ENCODE measurements at places on chromosomes 2 and 18.

DNA sequence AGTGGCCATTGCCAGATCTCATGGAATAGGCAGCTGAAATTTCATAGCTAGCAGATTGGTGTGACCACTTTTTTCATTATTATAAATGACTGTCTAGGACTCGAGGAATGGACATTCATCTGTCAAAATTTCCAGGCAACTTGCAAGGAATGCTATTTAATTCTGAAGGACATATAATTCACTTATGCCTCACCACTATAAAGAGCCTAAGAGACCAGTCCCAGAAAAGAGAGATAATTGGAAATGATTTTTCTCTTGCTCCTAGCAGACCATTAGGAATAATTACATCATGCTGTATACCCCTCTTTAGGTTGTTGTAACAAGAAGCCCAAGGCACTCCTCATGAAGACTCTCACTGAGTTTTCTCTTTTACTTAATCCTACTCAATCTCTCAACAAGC lies 557.4 kb upstream of the RAB6C start:
- DNase-seq = no peak

DNA sequence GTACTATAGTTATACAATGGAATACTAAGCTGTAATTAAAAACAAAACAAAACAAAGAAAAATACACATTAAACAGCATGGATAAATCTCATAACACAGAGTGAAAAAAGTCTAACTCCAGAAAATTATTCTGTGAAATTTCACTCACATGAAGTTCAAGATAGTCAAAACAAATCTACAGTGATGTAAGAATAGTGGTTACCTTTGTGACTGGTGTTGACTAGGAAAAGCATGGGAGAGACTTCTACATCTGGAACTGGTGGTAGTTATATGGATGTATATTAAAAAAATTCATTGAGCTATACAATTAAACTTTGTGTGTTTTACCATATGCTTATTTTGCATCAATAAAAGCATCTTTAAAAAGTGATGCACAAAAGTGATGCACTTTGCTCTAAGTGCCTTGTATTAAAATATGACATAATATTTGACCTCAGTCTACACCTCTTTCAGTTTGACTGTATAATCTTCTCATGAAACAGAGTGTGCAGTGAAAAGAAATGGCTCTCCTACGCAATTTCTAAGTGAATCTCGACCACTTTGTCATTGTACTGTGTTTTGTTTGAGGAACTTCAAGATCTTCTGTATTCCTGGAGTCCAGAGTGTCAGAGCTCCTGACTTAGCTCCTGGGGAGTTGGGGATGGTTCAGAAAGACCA lies 28.0 kb downstream of the STAT4 start:
- DNase-seq = no peak

- no peak for DNase-seq
Measured at GRCh38 chr2:85550486-85550885, 10.8 kb downstream of the GGCX start.

GRCh38 chr2:2890901-2891300 lies 486.7 kb downstream of the EIPR1 start:
- DNase-seq = no peak

DNA sequence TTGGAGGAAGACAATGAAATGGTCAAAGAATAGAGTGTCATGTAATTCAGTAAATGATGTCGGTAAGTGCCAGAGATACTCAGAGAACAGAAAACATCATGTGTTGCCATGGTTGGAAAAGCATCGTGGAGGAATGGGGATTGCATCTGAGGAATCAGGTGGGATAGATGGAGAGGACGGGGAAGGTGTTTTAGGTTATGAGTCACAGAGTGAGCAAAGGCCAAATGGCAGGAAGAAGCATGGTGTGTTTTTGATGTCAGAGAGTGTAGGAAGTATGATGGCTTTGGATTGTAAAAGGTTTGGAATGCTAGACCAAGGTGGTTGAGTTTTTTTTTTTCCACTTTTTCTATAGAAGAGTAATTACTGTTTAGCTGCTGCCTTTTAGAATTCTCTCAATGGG lies 27.5 kb upstream of the CD28 start:
- no peak for DNase-seq

DNA sequence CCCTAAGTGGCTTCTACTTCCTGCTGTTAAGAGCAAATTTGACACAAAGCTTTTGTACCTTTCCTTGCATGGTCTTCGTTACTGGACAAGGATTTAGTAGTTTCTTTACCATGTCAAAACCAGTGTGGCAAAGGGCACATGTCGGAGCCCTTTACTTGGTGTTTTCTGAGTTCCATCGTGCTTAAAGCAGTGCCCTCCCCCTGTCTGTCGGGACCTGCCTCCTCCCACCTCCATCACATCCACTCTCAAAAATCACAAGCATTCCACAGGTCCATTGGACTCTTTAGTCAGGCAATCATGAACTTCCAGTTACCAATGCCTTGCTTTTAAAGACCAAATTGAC lies 763 bp downstream of the CCDC141 start:
- no peak for DNase-seq

DNA sequence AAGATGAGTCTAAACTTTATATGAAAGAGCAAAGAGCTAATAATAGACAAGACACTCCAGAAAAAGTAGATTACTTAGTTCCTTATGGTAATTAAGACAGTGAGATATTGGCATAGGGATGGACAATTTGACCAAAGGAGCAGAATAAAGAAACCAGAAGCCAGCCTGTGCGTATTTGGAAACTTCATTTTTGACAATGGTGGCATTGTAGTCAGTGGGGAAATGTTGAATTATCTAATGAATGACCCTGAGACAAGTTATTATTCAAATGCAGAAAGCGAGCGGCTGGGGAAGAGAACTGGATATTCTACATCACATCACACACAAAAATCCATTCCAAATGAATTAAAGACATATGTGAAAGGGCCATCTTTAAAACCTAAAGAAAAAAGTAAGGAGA lies 144.3 kb downstream of the DTNB start:
- DNase-seq = no peak

GRCh38 chr2:25478736-25479135 lies 137.0 kb upstream of the DNMT3A start:
- no peak for DNase-seq

GRCh38 chr2:19783935-19784334 lies 117.8 kb downstream of the TTC32 start:
- no peak for DNase-seq

- DNase-seq = no peak
Measured at GRCh38 chr2:205484764-205485163, 197.5 kb upstream of the NRP2 start.

DNA sequence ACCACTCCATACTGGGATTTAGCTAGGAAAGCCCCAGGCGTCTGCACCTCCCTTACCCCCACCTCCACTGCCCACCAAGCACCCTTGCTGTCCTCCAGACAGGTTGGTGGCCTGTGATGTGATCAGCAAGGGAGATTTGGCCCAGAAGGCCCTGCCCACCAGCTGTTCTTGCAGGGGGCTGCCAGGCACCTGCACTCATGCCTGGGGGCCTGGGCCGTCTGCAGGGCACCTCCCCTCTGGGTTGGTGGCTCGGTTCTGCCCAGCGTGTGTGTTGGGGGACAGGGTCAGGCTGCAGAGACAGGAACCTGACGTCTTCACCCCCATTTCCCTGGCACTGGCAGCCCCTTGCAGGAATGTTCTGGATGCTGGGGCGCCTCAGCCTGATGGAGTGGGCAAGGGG lies 5.8 kb downstream of the DNMT3A start:
- DNase-seq = no peak

GRCh38 chr2:150309311-150310080 lies 178.0 kb downstream of the RND3 start:
- no peak for DNase-seq

DNA sequence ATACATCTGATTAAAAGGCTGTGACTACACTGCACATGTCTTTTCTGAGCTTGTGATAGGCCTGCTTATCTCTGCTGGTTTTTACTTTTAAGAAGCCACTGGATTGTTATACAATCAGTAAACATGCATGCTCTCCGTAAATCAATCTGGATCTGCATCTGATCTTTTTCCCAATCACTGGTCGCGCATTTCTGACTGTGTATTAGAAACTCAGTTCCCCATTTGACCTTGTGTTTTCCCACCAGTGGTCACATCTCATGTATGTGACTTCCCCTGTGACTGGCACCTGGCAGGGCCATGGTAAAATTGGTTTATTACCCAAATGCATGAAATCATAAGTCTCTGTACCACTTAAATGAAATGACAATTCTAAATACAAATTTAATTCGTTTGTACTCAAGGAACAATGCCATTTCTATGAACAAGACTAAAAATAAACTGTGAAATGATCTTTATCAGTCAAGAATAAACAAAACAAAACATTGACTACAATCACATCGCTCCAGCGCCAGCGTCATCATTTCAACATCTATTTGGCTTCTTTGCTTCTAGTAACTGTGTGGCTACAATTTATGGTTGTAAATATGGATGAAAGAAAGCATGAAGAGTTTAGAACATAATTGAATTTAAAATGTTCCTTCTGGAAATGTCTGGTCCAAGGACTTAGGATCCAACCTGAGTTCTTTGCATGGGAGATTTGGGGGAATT lies 396.6 kb upstream of the TRIB2 start:
- DNase-seq = no peak

DNA sequence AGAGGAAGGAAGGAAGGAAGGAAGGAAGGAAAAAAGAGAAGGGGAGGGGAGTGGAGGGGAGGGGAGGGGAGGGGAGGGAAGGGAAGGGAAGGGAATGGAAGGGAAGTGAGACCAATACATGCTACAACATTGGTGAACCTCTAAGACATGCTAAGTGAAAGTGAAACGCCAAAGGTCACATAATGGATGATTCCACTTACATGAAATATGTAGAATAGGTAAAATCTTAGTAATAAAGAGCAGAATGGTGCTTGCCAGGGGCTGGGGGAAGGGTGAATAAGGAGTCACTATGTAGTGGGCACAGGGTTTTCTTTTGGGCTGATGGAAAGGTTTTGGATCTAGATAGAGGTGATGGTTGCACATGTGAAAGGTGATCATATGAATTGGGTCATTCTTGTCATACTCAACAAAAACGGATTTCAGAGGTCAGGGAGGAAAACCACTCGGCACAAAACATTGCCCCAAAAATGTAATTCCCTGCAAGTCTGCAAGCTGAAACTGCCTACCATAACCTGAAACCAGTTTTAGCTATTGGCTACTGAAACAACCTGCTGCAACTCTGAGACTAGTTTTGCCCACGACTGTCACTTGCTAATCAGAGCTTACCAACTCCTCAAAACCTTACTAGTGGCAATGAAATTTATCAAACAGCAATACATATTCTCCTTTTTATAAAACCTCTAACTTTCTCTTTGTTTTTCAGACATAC lies 59.2 kb downstream of the CCDC141 start:
- no peak for DNase-seq

DNA sequence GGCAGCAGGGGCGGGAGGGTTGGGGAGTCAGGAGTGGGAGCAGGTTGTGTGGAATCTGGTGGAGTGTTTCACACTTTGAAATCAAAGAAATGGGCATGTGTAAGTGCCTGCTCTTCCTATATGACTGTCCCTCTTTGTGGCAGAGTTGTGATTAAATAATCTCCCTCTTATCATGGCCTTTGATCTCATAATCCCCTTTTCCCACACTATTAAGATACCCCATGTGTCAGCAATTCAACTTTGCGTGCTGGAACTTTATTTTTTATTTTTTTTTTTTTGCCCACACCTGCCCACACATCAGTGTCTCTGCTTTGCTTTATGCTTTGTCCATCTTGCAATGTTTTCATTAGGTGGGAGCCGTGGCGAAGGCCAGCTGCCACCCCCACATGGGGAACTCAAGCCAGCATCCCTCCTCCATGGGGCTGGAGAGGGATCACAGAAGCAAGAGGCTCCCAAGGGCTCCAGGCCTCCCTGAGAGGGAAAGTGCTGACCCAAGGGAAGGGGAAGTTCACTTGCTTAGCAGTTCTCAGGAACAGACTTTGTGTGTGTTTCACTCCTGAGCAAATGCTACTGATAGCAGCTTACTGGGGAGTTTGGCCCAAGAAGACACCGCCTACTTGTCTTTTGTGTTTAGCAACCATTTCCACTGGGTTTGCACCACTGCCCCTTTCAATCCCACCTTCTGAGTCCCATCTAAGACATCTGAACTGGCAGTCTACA lies 243.4 kb downstream of the BCL11A start:
- DNase-seq = no peak

- DNase-seq = no peak
Measured at GRCh38 chr2:38735999-38736320, 15.2 kb downstream of the SRSF7 start.

DNA sequence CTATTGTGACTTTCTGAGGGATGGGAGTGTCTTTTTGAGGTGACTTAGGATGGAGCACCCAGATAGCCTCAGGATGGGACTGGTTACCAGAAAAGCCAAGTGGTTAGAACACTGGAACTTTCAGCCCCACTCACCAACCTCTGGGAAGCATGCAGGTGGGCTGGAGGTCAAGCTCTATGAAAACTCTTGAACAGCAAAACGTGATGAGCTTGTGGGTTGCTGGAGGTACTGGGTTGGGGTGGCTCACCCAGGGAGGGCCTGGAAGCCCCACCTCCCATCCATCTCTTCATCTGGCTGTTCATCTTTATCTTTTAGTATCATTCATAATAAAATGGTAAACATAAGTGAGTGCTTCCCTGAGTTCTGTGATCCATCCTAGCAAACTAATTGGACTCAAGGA lies 216.4 kb downstream of the SPP2 start:
- DNase-seq = no peak

Data from ovary (tissue), 10 donors.